Stimulated activated CD4-positive, alpha-beta T cell treated with anti-CD3 and anti-CD28 coated beads, TNF-alpha, amount 100 ng/mL, for 24 hours (primary cell): ENCODE measurements at places on chromosomes 2 and 18.

- DNase-seq, result no peak
Measured at GRCh38 chr2:142865924-142866323, 11.5 kb upstream of the KYNU start.

GRCh38 chr2:75751360-75751759, 40.6 kb upstream of the GCFC2 start:
- no peak for DNase-seq

DNA sequence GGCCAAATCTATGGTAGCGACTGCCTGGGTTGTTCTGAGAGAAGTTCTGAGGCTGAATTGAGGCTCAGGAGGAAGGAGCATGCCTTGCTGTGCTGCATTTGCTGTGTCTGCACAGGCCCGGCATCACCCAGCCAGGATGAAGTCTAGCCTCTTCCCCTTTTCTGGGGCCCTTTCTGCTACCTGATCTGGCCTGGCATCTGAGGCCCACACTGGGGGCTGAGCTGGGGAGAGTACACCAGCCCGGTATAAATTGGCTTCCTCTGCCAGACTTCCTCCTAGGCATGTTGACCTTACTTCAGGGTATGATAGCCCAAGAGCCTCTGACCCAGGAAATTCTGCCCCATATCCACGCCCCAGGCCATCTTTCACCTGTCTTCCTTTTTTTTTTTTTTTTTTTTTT, 30.0 kb downstream of the MRPL35 start:
- DNase-seq, result no peak

GRCh38 chr2:74261204-74261864, 62.9 kb downstream of the MTHFD2 start:
- no peak for DNase-seq

DNA sequence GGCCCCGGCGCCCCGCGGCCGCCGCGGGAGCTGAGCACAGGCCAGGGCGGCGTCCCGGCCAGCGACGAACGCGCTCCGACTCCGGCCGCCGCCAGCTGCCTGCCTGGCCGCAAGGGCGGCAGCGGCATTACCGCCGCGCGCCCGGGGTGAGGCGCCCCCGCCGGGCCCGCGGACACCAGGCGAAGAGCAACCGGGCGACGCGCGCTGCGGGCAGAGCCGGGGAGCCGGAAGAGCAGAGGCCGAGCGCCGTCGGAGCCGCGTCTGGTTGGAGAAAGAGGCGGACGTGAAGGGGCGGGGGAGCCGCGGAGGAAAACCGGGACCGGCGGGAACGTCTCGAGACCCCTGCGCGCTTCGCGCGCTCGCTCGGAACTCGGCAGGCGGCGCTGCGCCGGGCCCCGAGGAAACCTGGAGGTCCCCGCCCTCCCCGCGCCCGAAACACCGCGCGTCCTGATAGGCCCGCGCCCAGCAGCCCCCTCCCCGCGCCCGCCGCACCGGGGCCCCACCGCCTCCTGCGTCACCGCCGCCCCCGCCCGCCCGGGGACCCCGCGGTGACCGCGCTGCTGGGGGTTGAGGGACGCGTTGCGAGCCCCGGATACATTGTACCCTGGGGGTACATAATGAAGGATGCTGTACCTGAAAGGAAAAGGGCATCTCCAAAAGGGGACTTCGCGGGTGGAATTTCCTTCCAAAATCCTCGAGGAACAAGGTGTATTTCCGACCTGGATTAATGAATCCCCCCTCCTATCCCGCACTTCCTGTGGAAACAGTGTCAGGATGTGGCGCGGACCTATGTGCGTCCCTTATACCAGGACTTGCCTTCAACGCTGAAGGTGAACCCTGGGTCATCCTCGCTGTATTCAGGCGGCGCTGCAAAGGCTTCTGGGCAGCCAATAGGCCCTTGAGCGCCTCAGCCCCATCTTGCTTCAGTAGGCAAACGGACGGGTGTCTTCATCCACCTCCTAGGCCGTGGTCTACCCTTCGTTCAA, 1.0 kb upstream of the B4GALT6 start:
- peak; percentile 24 for DNase-seq

- no peak for DNase-seq
Measured at GRCh38 chr2:9287400-9288045, 80.9 kb downstream of the ASAP2 start.

- no peak for DNase-seq
Measured at GRCh38 chr2:74375838-74376237, 4.3 kb downstream of the DCTN1 start.

DNA sequence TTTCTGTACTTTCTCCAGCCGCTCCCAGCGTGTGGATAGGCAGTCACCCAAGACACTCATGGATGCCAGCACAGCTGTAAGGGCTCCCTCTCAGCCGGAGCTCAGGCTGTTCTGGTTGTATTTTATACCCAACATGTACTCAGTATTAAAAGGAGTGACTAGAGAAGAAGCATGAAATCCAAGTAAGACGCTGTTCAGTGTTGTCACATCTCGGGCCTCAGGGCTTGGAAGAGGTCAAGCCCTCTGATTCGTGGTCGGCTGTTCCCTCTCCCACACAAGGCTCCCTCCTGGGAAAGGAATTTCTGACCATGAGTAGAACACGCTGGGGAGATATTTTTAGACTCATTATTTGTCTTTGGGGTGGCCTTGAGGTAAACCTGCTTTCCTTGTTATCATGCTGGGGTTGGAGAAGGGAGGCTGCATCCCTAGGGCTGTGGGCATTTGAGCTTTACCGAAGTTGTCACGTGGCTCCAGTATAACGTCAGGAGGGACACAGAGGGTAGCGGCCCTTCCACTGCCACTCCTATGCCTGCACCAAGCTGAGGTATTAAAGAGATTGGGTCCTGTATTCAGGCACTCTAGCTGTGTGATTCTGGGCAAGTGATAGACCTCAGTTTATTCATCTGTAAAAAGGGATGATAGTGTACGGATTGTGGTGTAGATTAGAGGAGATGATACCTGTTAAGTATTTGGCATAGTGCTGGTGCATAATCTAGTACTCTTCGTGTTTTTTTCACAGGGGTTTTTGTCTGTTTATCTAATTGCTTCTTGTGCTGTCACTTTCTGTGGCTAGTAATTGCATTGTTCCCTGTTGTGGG, 34.1 kb downstream of the HK2 start:
- no peak for DNase-seq

DNA sequence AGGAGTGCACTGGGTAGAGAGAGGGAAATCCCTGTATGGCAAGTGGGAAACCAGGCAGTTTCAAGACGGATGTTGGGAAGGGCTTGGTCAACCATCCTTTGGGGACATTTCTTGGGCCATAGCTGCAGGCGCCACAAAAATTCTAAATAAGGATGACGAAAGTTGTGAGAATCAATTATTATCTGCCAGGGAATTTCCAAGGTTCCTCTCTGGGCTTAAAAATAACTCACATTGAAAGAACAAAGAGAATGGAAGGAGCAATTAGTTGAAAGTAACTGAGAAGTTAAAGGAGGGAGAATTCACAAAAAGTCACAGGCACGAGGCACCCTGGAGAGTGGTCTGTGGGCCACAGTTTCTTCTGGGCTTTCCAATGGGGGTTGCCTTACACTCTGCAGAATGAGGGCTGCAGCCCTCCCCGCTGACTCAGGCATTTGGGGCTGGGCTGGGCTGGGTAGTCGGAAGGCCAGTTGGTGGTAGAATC, 195.7 kb downstream of the SMAD7 start:
- DNase-seq, result no peak

DNA sequence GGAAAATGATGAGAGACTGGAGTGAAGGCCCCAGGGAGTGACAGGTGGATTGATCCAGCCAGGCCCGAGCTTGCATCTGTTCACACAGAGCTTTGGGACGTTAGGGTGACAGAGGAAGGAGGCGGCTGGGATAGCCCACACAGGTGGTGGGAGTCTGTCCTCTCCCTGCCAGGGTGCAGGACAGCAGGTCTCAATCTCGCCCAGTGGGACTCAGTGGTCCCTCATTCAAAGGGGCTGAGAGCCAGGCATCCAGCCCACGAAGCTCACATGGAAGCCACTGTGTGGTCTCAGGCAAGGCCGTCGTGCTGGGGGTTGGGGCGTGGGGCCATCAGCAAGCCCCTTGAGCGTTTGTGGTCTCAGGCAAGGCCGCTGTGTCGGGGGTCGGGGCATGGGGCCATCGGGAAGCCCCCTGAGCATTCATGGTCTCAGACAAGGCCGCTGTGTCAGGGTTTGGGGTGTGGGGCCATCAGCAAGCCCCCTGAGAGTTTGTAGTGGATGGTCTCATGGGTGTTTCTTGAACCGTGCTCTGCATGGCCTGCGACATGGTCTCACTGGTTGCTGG, 8.3 kb downstream of the KCNG2 start:
- no peak for DNase-seq

DNA sequence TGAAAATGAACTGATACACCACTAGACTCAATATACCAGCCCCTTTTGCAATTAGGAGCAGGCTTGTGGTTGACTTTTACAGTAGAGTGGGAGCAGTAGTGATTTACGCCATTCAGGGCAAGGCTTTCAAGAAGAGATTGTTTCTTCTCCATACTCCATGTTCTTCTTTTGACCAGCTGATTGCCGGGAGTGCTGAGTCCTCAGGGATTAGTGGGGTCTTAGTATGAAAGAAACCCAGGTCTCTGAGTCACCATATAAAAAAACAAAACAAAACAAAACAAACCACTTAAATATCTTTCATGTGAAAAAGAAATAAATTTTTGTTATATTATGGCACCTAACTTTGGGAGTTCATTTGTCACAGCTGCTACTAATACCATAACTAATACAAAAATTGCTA, 465.6 kb upstream of the TRIB2 start:
- DNase-seq, result no peak

DNA sequence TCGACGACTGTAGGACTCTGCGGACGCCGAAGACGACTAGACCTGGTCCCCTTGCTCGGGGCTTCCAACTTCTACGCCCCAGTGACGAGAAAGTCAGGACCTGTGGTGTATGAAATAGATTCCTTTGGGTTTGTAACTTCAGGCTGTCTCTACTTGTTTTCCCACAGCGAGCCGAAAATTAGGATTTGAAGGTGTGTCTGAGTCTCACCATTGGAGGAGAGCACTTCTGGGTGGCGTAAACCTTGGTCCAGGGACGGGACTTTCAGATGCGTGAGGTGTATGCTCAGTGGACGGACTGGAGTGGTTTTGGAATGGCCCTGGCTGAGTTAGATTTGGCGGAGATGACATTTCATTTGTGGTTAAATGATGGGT, 1.3 kb downstream of the BIRC6 start:
- DNase-seq, result no peak

DNA sequence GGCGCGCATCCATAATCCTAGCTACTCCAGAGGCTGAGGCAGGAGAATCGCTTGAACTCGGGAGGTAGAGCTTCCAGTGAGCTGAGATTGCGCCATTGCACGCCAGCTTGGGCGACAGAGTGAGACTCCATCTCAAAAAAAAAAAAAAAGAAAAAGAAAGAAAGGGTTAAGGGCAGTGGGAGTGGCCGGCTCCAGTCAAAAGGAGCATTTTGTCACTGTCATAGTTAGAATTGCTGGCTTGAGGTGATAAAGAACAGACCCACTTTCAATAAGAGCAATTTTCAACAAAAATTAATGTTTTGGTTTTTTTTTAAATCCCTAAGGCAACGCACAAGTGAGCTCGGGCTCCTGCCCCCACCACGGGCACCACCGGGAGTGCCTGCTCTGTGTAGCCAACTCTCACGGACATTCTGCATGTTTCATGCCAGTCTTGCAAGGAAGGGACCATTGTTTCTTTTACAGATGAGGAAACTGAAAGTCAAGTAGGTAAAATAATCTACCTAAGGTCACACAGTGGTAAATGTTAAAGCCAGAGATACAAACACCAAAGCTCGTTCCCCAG, 8.5 kb downstream of the CIB4 start:
- no peak for DNase-seq

GRCh38 chr2:37306024-37306423, 18.6 kb downstream of the PRKD3 start:
- DNase-seq, result no peak

DNA sequence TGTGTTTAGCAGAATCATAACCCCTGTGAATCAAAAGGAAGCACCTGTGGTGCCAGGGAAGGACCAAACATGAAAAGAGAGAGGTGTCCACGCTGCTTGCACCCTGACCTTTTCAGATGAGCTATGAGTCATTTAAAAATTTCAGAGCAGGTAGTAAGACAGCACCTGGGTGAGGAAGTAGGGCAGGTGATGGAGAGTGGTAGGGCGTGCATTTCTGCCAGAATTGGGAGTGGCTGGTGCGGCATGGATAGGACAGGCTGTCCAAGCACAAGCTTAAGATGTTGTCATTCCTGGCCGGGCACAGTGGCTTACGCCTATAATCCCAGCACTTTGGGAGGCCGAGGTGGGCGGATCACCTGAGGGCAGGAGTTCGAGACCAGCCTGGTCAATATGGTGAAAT, 36.8 kb downstream of the NPAS2 start:
- no peak for DNase-seq

DNA sequence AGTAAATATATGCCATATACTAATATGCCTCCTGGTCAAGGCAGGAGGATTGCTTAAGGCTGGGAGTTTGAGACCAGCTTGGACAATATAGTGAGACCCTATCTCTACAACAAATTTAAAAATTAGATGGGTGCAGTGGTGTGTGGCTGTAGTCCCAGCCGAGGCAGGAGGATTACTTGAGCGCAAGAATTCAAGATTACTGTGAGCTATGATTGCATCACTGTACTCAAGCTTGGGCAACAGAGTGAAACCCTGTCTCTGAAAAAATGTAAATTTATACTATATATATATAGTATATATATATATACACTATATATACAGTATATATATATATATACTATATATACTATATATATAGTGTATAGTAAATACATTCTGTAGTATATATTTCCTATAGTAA, 30.0 kb upstream of the NPC1 start:
- no peak for DNase-seq

- no peak for DNase-seq
Measured at GRCh38 chr18:3162181-3162580, 57.6 kb downstream of the MYOM1 start.

- DNase-seq, result no peak
Measured at GRCh38 chr2:64699712-64700111, 46.0 kb upstream of the SERTAD2 start.

DNA sequence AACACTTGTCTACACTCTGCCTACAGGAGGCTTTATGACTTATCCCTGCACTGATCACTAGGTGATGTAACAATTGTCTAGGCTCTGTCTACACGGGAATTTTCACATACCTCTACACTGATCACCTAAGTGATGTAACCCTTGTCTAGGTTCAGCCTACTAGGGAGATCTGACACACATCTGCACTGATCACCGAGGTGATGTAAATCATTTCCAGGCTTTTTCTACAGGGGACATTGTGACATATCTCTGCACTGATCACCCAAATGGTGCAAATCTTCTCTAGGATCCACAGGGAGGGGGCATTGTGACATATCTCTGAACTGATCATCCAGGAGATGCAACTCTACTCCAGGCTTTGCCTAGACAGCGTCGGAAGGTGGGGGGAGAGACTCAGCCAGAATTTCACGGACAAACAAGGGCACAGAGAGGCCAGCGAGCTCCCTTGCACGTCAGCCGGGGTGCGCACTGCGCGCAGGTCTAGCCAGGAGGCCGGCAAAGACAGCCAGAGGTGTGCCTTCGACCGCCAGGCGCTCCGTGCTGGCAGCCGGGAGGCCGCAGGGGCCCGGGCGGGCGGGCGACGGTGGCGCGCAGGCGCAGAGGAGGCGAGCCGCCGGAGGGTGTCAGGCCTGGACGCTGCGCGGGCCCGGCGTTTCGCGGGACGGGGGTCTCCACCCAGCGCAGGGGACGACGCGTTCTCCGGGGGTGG, 46.9 kb upstream of the USP14 start:
- peak; percentile 62 for DNase-seq

GRCh38 chr18:57833441-57834101, 30.5 kb upstream of the ATP8B1 start:
- no peak for DNase-seq

- no peak for DNase-seq
Measured at GRCh38 chr2:118122594-118123281, 34.5 kb downstream of the INSIG2 start.
